Gastrocnemius medialis (tissue), 4 donors: ENCODE measurements at places on chromosomes 3 and 15. TPM values are rescaled to one million over a fixed set of nuclear protein-coding genes. Genes with fewer than 3 reads are reported as not detected.

Gene HOMER2
- total RNA-seq: 51.6 TPM

Gene POLQ
- 0.18 TPM for total RNA-seq

DNA sequence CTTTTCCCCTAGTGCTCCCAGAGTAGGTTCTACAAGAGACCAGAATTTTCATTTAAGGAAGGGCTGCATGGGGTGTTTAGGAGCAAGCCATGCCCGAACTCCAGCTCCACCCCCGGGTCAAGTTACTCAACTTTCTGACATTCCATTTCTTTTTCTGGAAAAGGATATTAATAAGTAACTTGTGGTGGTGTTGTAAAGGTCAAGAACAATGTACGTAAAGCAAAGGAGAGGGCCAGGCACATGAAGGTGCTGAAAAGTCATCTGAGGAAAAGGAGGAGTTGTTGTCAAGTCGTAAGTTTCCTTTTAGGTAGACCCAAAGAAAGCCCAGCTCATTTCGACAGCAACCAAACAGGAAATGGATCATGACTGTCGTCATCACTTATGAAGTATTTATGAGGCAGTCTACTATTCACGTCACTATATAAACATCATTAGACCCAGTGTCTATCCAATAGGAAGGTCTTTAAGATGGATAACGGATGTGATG is 319.6 kb upstream of the IL12A start:
- no peak for DNase-seq

GRCh38 chr3:157447026-157447694 is 10.5 kb downstream of the PTX3 start:
- DNase-seq: no peak

- no peak for DNase-seq
These were observed 25.5 kb downstream of the FAM174B start for GRCh38 chr15:92629975-92630626.

Gene C15orf62
- total RNA-seq: not detected

GRCh38 chr15:57752436-57752835 is 45.9 kb downstream of the POLR2M start:
- peak; percentile 6 for DNase-seq

- no peak for DNase-seq
These were observed 127.7 kb downstream of the NUP210 start for GRCh38 chr3:13292375-13292774.

Gene DLG1
- 59.8 TPM for total RNA-seq

Gene HTR3E
- total RNA-seq: not detected

DNA sequence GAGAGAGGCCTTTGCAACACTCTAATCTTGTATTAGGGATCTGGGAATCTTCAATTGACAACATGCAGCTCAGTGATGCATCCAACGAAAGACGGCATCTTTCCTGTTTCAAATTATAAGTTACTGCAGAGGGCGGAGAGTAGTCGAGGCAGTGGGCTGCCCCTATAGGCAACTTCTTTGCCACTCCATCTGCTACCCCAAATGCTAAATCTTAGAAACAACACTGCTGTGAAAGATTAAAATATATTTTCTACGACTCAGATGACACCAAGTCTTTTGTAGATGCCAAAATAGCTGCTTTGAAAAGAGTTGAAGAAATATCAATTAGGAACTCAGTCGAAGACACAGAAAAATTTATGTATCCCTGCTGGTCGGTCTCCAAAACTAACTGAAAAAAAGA is 161.0 kb upstream of the FEZF2 start:
- no peak for DNase-seq

Gene RTP3
- not detected for total RNA-seq

Gene WDR49
- total RNA-seq: 1.2 TPM

Gene SAMMSON
- total RNA-seq: not detected

Gene DOCK3
- total RNA-seq: 3.1 TPM

DNA sequence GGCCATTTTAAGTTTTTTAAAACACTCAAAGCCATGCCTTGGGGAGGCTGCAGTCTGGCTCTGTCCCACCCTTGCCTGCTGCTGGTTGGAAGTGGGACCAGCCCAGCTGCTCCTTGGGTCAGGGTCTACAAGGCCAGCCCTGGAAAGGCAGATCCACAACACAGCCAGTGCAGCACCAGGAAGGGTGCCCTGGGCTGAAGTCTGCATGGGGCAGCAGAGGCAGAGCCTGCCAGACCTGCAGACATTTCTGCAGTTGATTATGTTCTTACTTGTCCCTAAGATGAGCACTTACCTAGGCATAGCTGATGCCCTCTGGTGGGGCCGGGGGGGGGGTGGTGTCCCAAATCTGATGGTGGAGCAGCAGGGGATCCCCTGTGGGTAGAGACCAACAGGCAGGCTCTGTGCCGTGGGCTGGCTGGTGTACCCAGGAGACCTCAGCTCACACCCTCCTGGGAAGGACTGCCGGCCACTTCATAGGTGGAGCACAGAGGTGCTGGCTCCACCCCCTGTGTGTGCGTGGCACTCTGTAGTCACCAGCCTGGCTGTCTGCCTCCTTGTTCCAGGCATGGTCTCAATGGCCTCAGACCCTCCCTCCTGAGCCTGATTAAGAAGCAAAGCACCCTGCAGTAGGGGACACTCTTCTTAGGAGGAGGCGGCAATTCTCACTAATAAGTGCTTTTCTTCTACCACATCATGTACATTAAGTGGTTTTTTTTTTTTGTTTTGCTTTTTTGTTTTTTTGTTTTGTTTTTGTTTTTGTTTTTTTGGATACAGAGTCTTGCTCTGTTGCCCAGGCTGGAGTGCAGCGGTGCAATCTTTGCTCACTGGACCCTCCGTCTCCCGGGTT is 97.4 kb upstream of the KLF13 start:
- DNase-seq: no peak

GRCh38 chr15:91335702-91336101 is 235.6 kb downstream of the SV2B start:
- no peak for DNase-seq

GRCh38 chr15:29736012-29736743 is 86.1 kb downstream of the TJP1 start:
- DNase-seq: no peak
